HT-29 (cell line): ENCODE measurements at places on chromosomes 4 and X.

DNA sequence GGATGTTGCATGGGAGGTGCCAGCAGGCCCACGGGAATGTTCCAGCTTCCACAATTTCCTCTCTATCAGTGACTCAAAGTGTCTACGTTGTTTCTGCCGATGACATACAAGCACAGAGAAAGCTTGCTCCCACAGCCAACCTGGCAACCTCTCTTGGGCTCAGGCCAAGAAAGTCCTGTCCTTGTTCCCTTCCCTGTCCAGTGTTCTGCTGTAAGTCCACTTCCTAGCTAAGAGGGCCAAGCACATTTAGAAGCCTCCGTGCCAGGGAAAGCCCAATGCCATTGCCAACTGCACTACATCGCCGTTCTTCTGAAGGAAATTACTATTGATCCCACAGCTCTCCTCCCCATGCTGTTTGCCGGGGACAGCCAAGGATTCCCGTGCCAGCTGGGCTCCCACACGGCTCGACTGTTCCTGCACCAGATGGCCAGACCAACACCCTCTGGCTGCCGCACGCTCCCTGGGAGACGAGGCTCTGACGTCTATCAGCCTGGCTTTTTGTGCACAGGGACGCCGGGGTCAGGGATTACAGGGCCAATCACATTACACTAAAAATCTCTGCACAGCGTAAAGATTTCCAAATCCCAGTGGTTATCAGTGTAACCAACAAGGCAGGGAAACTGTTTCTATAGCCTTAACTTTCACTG, 284.0 kb downstream of the BCOR start:
- peak; percentile 12 for DNase-seq

DNA sequence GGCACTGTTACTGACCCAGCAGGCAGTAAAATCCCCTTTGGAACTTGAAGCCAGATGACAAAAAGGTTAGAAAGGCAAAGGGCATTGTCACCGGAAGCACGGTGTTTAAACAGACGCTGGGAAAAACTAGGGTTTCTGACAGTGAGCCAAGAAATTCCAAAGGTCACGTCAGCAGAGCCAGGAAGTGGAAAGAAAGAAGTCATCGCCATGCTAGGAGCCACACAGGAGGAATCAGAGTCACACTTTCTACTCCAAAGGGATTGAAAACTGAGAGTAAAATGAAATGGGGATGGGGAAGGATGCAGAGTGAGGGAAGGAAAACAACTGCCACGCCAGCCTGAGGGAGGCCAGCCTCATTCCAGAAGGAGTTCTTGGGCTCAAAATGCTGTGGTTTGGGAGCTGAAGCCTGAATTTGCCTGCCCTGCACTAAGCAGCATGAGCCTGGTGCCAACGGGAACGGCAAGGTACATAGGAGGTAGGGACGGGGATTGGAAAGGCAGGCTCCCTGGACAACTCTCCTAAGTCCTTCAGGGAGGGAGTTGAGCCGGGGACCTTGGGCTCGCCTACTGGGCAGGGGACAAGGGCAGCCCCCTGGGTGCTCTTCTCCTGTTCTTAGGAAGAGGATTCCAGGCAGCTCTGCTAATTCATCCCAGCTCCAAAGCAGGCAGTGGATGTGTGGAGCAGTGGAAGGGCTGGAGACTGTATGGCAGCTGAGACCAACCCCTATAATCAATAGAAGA, 66.8 kb downstream of the SOWAHB start:
- peak; percentile 97 for DNase-seq

- DNase-seq: no peak
Observed at GRCh38 chr4:132981611-132982010, 167.5 kb upstream of the PCDH10 start.

DNA sequence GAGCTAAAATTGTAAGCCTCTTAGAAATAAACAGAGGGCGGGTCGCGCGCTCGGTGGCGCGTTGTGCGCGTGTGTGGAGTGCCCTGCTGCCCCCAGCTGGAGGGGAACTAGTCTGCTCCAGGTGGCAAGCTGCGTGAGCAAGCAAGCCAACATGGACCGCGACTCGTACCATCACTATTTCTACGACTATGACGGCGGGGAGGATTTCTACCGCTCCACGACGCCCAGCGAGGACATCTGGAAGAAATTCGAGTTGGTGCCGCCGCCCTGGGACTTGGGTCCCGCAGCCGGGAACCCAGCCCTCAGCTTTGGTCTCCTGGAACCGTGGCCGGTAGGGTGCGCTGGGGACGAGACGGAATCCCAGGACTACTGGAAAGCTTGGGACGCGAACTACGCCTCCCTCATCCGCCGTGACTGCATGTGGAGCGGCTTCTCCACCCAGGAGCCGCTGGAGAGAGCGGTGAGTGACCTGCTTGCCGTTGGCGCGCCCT, 66.1 kb downstream of the DNAAF6 start:
- DNase-seq: no peak

GRCh38 chr4:123127875-123128274, 205.5 kb upstream of the NUDT6 start:
- DNase-seq: no peak

DNA sequence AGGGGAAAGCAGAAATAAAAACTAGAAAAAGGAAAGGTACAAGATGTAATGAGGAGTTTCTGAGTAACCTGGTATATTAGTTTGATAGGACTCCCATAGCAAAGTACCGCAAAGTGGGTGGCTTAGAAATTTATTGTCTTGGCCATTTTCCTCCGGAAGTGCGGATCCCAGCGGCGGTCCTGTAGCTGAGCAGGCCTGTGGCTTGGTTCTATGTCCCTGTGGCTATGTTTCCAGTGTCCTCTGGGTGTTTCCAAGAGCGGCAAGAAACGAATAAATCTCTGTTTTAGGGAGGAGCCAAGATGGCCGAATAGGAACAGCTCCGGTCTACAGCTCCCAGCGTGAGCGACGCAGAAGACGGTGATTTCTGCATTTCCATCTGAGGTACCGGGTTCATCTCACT, 44.0 kb upstream of the LDB2 start:
- no peak for DNase-seq

DNA sequence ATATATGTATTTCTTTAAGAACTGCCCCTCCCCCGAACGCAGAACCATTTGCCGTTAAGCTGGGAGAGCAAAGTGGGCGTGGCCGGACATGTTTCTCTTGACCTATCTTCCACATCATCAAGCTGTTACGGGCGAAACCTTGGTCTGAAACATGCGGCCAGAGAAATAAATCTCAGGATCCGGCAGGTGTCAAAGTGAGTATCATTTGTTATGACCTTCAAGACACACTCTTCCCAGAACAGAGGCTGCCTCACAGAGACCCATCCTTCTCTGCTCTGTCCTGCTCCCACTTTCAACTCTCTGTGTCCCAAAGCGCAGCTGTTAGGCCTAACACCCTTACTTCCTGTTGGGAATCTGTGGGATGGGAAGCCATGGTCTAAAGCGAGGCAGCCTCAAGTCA, at the start of gene MAGEB18:
MAGEB18 (plus strand) TSS at position 70 of the 400 bp plus-strand sequence. CDS start 643 bp downstream, outside the sequence.
- no peak for DNase-seq

DNA sequence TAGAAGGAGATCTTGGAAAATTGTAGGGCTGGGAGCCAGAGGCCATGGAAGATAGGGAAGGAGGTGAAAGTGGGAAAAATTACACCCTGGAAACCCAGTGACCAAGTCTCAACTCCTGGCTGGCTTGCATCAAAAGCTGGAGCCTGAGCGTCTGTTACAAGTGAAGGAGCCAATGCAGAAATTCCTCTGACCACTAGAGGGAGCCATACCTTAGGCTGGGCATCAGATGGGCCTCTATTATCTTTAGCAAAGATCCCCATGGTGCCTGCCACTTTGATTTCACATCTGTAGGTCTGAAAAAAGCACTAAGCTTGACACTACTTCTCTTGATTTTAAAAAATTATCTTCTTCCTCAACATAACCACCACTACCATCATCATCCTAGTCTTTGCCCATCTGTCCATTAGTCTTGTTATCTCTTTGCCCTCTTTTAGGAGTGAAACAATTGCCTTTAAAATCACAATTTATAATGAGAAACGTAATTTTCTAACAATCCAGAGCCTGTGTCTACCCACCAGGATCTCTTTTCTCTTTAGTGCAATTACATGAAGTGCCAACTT, 62.9 kb downstream of the ANAPC4 start:
- peak; percentile 80 for DNase-seq

DNA sequence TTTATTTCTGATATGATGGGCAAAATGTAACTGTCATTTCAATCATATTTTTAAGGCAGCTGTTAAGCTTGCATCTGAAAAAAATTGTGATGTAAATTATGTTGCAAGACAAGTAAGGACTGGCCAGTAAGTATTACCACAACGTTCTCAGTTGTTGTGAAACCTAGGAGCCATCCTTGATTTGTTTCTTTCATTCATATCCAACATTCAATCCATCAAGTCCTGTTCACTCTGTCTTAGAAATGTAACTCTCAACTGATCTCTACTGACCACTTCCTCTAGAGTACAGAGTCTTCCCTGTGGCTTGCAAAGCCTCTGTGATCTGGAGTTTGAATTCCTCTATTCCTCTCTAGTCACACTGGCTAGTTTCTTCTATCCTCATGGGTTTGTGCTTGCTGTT, 161.4 kb upstream of the MAD2L1 start:
- DNase-seq: no peak

DNA sequence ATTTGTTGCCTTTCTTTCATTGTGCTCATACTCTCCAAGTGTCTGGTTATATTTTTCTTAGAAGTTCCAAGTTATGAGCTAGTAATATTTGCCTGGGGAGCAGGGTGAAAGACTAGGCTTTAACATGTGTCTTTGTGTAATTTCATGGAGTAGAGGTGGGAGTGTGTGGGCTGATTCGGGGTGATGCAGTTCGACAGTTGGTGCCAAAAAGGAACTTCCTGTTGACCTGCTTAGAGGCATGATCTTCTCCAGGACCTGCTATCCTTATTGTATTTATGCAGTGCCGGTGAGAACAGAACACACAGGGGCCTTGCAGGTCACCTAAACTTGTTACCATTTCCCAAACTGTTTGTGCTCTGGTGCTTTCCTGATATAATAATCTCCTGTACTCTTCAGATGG, 21.2 kb downstream of the USP53 start:
- no peak for DNase-seq
